Motor neuron (in vitro differentiated cells): ENCODE measurements at places on chromosomes 3 and 15. TPM values are rescaled to one million over a fixed set of nuclear protein-coding genes. Genes with fewer than 3 reads are reported as not detected.

SUSD5 gene
- 0.73 and 0.81 TPM in 2 replicates for total RNA-seq

CA12 gene
- 2.8 and 3.1 TPM in 2 replicates for total RNA-seq

CFAP100 gene
- total RNA-seq = 0.22 and 0.75 TPM in 2 replicates

ABCF3 gene
- total RNA-seq = 25.3 and 32.2 TPM in 2 replicates

SNRK gene
- total RNA-seq = 14.5 and 15.2 TPM in 2 replicates

SMCO1 gene
- not detected in 2 replicates for total RNA-seq

SNRPA1 gene
- 42.0 and 50.2 TPM in 2 replicates for total RNA-seq

ANKRD34C gene
- total RNA-seq = 0.13 TPM in 1 of 2 replicates, not detected in the other

MLH1 gene
- 48.4 and 50.8 TPM in 2 replicates for total RNA-seq

RETNLB gene
- not detected in 2 replicates for total RNA-seq

LMCD1 gene
- 49.6 and 57.1 TPM in 2 replicates for total RNA-seq

CELF6 gene
- total RNA-seq = 7.1 and 7.4 TPM in 2 replicates

ECE2 gene
- 0.73 and 1.0 TPM in 2 replicates for total RNA-seq

FBXW12 gene
- 0.47 and 0.96 TPM in 2 replicates for total RNA-seq

GOLGA6D gene
- 0.25 and 0.32 TPM in 2 replicates for total RNA-seq

CSTA gene
- total RNA-seq = not detected in 2 replicates

ADAMTSL3 gene
- total RNA-seq = 24.5 and 30.4 TPM in 2 replicates

GPR62 gene
- 0.62 and 0.73 TPM in 2 replicates for total RNA-seq

DPPA2 gene
- 0.33 and 0.63 TPM in 2 replicates for total RNA-seq

GOLGA8A gene
- total RNA-seq = 65.2 and 66.7 TPM in 2 replicates

FBXL22 gene
- total RNA-seq = 1.4 and 2.8 TPM in 2 replicates

IL17RE gene
- total RNA-seq = 0.23 and 1.1 TPM in 2 replicates

PLSCR5 gene
- total RNA-seq = 0.16 and 0.19 TPM in 2 replicates

ZWILCH gene
- total RNA-seq = 16.4 and 18.0 TPM in 2 replicates

ASB14 gene
- total RNA-seq = 2.2 and 2.4 TPM in 2 replicates

SELENOS gene
- total RNA-seq = 33.3 and 35.6 TPM in 2 replicates

DTX3L gene
- total RNA-seq = 0.96 and 1.0 TPM in 2 replicates

MESP2 gene
- total RNA-seq = 0.46 TPM in 1 of 2 replicates, not detected in the other

FSTL1 gene
- 57.4 and 58.2 TPM in 2 replicates for total RNA-seq

THPO gene
- total RNA-seq = 1.3 and 1.4 TPM in 2 replicates

ACAN gene
- total RNA-seq = under 0.01 and 0.13 TPM in 2 replicates

EXD1 gene
- total RNA-seq = 0.09 TPM in 1 of 2 replicates, not detected in the other

PCLAF gene
- total RNA-seq = 3.6 and 4.6 TPM in 2 replicates

FAM81A gene
- total RNA-seq = 0.31 and 1.2 TPM in 2 replicates

AGBL1 gene
- 0.16 and 0.32 TPM in 2 replicates for total RNA-seq

CHCHD6 gene
- 58.1 and 63.4 TPM in 2 replicates for total RNA-seq

ISLR2 gene
- total RNA-seq = 0.75 and 1.1 TPM in 2 replicates

PPM1L gene
- 27.3 and 28.4 TPM in 2 replicates for total RNA-seq

GRAMD1C gene
- total RNA-seq = 2.1 and 2.7 TPM in 2 replicates

GHRL gene
- total RNA-seq = 0.78 and 0.82 TPM in 2 replicates

THSD4 gene
- 3.2 TPM in 2 replicates for total RNA-seq

CCNL1 gene
- total RNA-seq = 88.5 and 109 TPM in 2 replicates

ELP6 gene
- 23.6 and 23.9 TPM in 2 replicates for total RNA-seq

PCOLCE2 gene
- 120 and 147 TPM in 2 replicates for total RNA-seq

TP63 gene
- 1.5 and 2.1 TPM in 2 replicates for total RNA-seq

EOMES gene
- total RNA-seq = 0.22 and 0.44 TPM in 2 replicates

ARL8B gene
- 28.1 and 31.0 TPM in 2 replicates for total RNA-seq

RASL12 gene
- 0.62 TPM in 1 of 2 replicates, not detected in the other for total RNA-seq

ACSBG1 gene
- 0.70 and 1.1 TPM in 2 replicates for total RNA-seq

CDCP1 gene
- total RNA-seq = 0.08 and 0.23 TPM in 2 replicates

IMPG2 gene
- 0.36 and 0.77 TPM in 2 replicates for total RNA-seq

SKIL gene
- 124 and 132 TPM in 2 replicates for total RNA-seq

SLC49A4 gene
- total RNA-seq = 14.3 and 15.1 TPM in 2 replicates

MME gene
- total RNA-seq = 47.3 and 56.8 TPM in 2 replicates

JAGN1 gene
- 24.9 and 29.4 TPM in 2 replicates for total RNA-seq

MST1R gene
- 0.57 and 1.3 TPM in 2 replicates for total RNA-seq

SLC2A2 gene
- not detected in 2 replicates for total RNA-seq
